ENCODE measurements at places on chromosomes 1 and 21. TPM values are rescaled to one million over a fixed set of nuclear protein-coding genes. Genes with fewer than 3 reads are reported as not detected.

GRCh38 chr1:110676970-110677369 is 2.2 kb upstream of the KCNA3 start:
- no peak for DNase-seq

DNA sequence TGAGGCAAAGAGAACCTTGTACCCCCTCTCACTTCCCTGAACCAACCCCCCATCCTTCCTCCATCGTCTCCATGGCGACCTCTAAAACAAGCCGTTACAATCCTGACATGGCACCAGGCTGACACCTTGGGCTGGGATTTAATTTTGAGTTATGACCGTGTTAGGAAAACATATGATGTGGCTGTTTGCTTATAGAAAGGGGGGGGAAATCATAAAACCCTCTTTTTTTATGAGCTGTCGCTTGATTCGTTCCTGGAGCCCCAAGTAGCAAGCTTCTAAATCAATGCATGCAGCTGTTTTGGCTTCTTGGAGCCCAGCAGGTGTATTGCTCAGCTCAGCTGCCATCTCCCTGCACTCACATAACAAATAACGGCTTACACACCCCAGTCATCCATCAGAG is 301.2 kb upstream of the SPAG17 start:
- no peak for DNase-seq

DNA sequence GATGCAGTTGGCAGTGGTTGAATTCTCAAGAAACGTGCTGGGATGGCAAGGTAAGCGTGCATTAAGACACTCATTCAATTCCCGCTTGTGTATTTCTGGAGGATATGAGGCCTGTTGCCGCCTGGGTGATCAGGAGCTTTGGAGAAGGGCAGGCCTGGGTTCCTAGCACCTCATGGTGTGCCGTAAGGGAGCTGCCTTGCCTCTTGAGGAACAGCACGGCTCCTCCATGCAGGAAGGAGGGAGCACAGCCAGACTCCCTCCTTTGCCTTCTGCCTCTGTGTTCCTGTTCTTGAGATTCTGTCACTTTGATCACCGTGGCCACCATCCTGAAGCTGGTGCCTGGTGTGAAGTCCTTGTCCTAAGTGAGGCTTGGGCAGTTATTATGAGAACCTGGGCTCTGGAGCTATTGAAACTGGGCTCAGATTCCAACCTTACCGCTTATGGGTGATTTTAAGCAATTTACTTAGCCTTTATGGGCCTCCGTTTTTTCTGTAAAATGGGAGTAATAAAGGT is 18.3 kb downstream of the SLFNL1 start:
- DNase-seq, result no peak

DNA sequence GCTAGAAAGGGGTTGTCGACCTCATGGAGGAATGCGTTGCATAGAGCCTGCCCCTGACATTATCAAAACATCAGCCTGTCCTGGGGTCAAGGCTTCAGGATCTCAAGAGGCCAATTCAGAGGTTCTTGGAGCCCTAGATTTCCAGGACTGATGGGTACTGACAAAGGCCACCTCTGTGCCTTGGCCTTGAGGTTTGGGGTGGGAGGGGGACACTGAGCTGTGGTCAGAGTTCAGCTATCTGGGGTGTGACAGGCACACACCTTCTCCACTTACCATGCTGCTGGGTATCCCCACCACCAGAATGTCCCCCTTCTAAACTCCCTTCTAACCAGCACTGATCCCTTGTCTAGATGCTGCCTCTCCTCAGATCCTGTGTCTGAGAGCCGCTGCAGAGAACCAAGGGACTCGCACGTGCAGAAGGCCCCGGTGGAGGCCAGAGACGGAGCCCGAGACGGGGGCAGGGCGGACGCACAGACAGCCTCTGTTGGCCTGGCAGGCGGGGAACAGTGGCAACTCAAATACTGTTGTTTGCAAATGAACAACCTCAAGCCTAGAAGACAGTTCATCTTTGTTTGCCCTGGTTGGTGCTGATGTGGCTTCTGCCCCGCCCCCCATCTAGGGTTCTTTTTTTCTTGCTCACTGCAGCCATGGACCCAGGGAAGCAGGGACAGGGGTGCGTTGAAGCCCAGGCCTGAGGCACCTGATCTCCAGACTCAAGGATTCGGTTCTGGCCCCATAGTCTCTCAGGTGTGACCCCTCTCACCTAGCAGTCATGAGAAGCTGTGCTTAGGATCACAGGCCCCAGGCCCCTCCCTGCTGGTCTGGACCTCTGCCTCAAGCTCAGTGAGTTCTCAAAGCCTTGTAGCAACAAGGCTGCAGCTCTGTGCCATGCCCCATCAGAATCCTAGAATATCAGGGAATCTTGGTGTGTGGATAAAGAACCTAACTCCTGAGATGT is 28.1 kb upstream of the CSF1 start:
- DNase-seq, result no peak

- no peak for DNase-seq
These were observed 50.6 kb downstream of the CHML start for GRCh38 chr1:241589521-241589920.

GRCh38 chr21:39094847-39095579 is 88.2 kb downstream of the PSMG1 start:
- DNase-seq, result no peak

DNA sequence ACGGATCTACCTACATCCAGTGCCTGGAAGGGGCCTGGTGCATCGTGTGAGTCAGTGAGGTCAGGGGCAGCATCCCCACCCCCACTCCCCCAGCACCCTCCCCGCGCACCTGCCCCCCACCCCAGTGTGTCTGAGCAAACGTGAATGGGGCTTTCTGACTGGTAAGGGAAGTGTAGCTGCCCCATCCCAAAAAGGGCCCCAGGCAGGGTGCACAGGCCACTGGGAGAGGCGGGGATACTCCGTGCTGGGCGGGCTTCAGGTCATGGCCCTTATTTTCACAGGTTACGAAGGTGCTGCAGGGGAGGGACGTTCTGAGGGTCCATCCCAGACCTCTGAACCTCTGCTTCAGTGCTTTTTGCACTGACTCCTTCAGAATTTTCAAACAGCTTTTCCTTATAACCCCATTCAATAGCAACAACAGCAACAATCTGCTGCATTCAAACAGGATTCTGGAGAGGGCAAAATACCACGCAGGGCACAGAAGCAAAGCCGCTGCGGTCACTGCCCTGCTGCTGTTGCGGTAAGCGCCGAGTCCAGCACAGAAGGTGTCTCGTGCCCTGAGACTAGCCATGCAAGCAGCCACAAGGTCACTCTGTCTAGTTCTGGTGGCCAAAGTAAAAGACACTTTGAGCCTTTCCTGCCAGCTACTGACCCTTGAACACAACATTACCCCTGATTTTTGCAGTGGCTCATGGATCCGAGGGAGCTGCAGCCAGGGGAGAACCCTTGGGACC is 10.3 kb downstream of the TTC34 start:
- no peak for DNase-seq

DNA sequence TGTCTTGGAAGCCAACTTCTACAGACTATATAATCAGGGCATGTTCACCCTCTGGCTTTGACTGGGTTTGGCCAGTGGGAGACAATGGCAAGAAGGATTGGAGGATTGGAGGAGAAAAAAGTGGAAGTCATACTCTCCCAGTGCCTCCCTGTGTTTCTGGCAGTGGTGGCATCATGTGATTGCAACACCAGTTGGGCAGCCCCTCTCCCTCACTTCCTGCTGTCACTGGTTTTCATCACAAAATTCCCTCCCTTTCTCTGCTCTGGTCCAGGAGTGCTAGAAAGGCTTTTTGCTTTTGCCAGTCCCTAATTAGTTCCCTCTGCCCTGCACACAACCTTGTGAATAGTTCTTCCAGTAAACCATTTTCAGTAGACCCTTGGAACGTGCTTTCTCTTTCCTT is 3.7 kb upstream of the QSOX1 start:
- no peak for DNase-seq

- DNase-seq, result no peak
These were observed 75.7 kb upstream of the ZBTB40 start for GRCh38 chr1:22376001-22376400.

DNA sequence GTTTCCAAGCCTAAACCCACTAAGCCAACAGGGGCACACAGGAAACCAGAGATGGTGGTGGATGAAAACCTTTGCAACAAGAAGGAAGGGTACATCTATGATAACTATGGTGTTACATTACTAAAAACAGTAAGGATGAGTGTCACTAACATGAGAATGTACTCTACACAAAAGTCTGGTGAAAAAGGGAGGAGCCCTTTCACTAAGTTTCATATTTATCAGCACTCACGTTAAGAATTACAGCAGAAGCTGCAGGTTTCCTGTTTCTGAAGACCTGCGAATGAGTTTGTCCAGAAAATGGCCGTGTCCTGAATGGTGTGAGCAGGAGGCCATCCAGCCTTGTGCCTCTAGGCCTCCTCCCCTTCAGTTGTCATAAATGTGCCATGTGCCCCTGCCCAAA is 17.8 kb downstream of the ABCG1 start:
- no peak for DNase-seq

DNA sequence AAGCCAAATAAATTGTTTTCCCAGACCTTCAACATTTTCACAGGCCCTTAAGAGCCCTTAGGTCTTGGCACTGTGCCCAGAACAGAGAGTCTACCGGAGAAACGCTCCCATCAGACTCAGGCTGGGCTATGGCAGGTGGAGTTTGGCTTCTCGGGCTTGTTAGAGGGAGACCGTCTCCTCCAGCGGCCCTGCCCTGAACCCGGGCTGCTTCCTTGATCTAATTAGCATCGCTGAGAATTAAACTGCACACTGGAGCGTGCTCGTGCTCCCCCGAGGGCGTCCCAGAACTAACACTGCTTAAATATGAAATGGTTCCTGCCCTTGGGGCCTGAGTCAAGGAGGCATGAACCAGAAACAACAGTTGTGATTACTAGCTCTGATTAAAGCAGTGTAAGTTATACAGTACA is 634.4 kb downstream of the MATN1 start:
- no peak for DNase-seq

- DNase-seq, result no peak
These were observed 64.3 kb downstream of the OPTC start for GRCh38 chr1:203558064-203558760.

GRCh38 chr1:5347726-5348125 is 644.5 kb downstream of the NPHP4 start:
- no peak for DNase-seq

GRCh38 chr1:29975036-29975694 is 738.8 kb downstream of the PTPRU start:
- DNase-seq, result no peak

DNA sequence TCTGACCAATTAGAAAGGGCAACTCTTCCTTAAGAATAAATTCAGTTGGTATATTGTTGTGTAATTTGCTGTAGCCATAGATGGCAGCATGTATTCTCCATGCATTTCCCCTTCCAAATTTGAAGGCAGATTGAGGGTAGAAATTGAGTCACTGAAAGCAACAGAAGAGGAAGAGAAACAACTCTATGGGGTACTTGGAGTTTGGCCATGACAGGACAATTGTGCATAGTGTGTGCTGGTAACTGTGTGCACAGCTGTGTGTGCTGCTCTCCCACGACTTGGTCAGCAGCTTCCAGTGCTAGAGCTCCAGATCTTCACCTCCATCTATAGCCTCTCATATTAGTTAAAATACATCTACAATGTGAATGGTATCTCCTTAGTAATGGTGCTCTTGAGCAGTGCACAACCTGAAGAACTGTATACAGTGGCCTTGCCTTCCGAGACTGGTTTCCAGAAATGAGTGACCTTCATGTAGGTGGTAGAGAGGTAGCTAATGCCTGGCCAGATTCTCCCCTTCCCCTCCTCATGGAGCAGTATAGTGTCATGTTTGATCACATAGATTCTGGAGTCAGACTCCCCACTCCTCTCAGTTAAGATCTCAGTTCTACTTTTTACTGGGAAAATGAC is 882 bp upstream of the FCAMR start:
- DNase-seq, result no peak

GRCh38 chr1:234743791-234744611 is 134.0 kb upstream of the IRF2BP2 start:
- DNase-seq, result no peak

DNA sequence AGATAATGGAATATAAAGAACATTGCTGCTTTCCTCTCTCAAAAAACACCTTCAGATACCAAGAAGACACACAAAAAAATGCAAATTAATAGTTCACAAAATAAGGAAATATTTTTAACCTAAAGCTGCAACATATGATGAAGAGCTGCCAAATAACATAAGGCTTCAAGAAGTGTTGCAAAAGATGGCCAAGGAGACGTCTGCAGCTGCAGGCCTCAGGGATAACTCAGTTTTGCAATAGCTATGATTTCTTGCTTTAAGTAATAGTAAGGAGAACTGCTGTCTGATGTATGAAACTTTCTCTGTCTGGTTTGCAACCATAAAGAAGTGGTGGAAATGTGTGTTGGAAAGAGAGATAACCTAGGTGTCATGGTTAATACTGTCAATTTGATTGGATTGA is 1237.5 kb downstream of the MRPL39 start:
- DNase-seq, result no peak

GRCh38 chr1:37267111-37267835 is 207.1 kb upstream of the ZC3H12A start:
- no peak for DNase-seq

- DNase-seq, result no peak
These were observed 68.3 kb upstream of the SPAG17 start for GRCh38 chr1:118253053-118253915.

DNA sequence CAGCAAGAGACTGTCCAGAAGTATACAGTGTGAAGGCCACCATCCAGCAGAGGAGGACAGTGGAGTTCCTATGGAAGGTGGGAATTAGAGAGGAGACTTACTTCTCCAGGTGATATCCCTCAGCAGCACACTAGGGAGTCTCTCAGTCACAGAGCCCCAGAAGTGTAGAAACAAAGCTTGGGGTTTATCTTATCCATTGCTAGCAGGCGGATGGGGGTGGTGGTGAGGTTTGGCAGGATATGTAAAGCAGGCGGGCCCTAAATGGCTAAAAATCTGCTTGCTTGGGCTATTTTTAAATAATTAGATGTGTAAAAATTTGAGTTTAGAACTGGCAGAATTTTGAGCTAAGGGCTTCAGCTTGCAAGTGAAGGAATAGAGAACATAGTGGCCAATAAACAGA is 50.1 kb upstream of the RGS18 start:
- no peak for DNase-seq

DNA sequence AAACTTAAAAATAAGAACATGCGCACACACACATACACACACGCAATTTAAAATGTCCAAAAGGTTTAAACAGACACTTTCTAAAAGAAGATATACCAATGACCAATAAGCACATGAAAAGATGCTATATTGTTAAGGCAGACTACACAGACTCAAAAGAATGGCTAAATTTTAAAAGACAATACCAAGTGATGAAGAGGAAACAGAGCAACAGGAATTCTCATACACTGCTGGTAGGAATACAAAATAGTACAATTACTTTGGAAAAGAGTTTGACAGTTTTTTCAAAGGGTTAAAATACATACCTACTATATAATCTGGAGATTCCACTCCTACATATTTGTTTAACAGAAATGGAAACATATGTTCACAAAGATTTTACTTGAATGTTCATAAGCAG is 239.6 kb upstream of the SAMSN1 start:
- no peak for DNase-seq

GPR161 gene
- total RNA-seq, result not detected

ADGRL2 gene
- not detected for total RNA-seq

NTMT2 gene
- total RNA-seq, result not detected

MMEL1 gene
- 1.8 TPM for total RNA-seq

CAMTA1 gene
- 39.3 TPM for total RNA-seq

RAP1GAP gene
- total RNA-seq, result 0.44 TPM

FBXO28 gene
- total RNA-seq, result 32.5 TPM

SYT6 gene
- not detected for total RNA-seq
